ELR (cell line): ENCODE measurements at places on chromosomes 11 and 22.
A peak's percentile ranks its signal among the peaks of the same experiment; 100 is the strongest.

GRCh38 chr11:74726547-74727182, 4.6 kb downstream of the CHRDL2 start:
- DNase-seq, result peak; percentile 71

GRCh38 chr11:126062679-126063506, at the start of gene CDON:
Gene CDON, minus strand, starts transcription at chr11:126062866. Its CDS starts 39,390 bp downstream, at chr11:126023476.
- peak; percentile 92 for DNase-seq

- DNase-seq, result no peak
These were observed 16.1 kb downstream of the COMMD9 start for GRCh38 chr11:36273110-36273509.

GRCh38 chr11:1234054-1234720, 11.3 kb downstream of the MUC5B start:
- DNase-seq, result no peak

DNA sequence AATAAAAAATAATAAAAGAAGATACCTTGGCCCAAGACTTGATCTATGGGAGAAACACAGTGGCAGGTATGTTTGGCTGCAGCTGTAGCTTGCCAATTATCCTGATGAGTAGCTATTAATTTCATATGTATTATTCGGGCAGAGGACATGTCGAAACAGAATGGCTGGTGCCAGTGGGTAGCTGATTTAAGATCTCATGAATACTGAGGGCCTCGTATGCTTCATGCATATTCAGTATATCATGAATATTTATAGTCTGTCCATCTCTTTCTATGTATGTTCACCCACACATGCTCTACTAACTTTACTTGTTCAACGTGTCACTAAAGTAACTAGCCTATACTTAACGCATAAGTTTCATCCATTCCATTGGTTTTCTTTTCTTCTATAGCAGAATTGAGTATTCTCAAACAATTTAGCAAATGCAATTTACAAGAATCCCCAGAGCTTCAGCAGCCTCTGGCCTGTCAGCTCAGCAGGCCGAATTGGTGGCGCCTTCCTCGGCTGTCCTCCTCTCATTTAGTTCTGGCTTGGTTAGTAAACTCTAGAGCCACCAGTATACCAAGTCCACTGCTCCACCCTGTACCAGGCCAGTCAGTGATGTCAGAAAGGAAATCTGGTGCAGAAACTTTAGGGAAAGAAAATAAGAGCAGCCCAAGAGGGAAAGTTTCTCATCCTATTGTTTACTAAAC, 17.9 kb downstream of the ART5 start:
- DNase-seq, result no peak

DNA sequence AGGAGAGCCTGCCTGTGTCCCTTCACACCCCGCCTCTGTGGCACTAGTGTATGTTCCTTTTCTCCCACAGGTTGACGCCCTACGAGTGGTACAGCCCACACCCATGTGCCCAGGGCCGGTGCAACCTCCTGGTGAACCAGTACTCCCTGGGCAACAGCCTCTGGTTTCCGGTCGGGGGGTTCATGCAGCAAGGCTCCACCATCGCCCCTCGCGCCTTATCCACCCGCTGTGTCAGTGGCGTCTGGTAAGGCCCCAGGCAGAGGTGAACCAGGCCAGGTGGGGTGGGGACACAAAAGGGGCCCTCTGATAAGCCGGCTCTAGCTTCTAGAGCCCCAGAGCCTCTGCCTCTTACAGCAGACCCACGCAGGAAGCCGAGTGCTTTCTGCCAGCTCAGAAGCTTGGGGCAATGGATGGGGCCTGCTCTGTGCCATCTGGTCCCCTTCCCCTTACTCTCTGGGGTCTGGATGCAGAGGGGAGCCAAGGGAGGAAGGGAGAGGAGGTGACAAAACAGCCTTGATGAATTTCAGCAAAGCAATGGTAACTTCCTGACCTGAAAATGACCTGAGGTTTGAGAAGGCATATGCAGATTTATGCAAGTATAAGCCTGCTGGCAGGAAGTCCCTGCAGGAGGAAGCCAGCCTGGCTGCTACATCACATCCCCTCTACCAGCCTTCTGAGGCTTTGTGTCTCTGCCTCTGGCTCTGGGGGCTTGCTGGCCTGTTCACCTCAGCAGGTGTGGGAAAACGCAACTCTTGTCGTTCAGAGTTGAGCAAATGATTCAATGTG, 67.0 kb upstream of the TBCEL start:
- no peak for DNase-seq

- peak; percentile 42 for DNase-seq
These were observed 496.0 kb downstream of the MIAT start for GRCh38 chr22:27153386-27153785.

GRCh38 chr11:14443638-14444037, 56.0 kb downstream of the COPB1 start:
- peak; percentile 80 for DNase-seq

GRCh38 chr11:34750692-34751405, 130.0 kb downstream of the EHF start:
- DNase-seq, result no peak

- DNase-seq, result peak; percentile 57
These were observed 66.9 kb downstream of the YAP1 start for GRCh38 chr11:102177126-102177525.

GRCh38 chr11:8766043-8766987, 83.7 kb downstream of the RPL27A start:
- peak; percentile 68 for DNase-seq

GRCh38 chr11:35803115-35803514, 140.5 kb downstream of the TRIM44 start:
- DNase-seq, result no peak

DNA sequence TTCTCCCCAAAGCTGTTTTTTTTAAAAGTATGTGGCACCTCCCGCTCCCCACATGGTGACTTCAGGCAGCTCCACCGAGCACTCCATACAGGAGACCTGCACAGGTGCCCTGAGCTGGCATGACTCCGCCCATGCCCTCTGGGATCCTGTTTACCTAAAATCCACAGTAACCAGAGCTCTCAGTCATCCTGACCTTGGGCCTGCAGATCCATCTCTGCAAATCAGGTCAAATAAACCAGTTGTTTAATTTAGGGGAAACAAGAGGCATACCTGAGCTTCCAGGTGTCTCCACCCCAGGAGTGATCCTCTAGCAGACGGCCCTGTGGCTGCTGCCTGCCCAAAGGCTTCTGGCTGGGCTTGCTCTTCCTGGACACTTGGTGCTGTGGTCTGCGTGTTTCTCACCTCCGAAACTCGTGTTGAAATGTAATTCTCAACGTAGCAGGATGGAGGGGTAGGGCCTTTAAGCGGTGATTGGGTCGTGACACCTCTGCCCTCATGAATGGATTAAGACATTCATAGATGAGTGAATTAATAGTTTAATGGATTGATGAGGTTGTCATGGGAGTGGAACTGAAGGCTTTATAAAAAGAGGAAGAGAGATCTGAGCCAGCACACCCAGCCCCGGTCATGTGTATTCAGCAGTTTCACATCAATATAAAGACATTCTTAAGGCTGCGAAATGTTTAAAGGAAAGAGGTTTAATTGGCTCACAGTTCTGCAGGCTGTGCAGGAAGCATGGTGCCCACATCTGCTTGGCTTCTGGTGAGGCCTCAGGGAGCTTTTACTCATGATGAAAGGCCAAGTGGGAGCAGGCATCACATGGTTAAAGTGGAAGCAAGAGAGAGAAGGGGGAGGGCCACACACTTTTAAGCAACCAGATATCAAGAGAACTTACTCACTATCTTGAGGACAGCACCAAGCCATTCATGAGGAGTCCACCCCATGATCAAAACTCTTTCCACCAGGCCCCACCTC, 34.1 kb downstream of the LINC01488 start:
- no peak for DNase-seq

- DNase-seq, result peak; percentile 47
These were observed 10.4 kb downstream of the PACSIN2 start for GRCh38 chr22:43004362-43005035.

DNA sequence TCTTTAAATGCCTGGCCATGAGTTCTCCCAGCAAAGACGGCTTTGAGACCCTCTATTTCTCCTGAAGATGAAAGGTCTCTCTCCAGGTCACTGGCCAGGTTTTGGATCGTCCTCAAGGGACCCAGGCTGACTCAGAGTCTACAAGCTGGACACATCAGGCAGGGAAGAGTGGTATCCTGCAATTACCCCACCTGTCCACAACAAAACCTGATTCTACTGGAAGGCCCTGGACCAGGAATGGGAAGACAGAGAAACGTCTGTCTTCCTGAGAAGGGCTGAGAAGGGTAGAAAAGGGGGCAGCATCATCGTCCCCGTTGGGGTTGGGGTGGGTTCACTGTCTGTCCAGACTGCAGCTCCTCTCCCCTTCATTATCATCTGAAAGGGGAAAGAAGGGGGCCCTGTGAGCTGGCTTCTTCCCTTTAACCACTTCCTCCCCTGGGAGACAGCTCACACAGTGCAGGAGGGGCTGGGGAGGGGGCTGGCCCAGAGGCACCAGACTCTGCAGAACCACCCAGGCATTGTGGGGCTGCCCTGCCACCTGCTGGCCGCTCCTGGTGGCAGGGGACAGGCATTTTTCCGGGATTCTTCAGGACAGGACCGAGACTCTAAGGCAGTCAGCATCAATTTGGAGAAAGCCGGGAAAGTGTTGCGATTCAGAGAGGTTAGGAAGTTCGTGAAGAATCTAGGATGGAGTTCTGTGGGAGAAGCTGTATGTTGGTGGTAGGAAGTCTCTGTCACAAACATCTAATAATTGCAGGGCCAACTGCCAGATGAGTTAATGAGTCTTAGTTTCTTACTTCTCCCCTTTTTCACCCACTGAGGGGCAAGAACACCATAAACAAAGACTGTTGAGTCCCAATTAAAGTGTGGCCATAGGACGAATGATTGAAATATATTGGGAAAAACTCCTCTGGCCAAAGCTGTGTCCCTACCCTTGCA, 57.6 kb downstream of the SYN3 start:
- peak; percentile 48 for DNase-seq

- DNase-seq, result no peak
These were observed 49.3 kb downstream of the LRFN4 start for GRCh38 chr11:66906061-66906733.

DNA sequence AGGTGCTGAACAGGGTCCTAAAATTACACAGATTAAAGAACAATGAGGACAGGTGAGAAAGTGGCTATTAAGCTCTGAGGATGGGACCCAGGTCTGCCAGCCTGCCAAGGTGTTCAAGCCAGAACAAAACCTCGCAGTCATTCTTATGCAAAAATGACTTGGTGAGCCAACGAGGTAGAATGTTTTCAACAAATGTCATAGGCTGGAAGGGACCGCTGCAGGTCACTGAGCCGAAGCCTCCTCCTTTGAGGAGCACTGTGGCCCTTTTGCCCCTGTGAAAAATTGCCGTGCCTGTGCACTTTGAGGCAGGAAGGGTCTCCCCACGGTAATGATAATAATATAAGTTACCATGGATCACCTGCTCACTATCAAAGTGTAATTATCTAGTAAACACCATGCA, 216.2 kb downstream of the DSCAML1 start:
- no peak for DNase-seq

DNA sequence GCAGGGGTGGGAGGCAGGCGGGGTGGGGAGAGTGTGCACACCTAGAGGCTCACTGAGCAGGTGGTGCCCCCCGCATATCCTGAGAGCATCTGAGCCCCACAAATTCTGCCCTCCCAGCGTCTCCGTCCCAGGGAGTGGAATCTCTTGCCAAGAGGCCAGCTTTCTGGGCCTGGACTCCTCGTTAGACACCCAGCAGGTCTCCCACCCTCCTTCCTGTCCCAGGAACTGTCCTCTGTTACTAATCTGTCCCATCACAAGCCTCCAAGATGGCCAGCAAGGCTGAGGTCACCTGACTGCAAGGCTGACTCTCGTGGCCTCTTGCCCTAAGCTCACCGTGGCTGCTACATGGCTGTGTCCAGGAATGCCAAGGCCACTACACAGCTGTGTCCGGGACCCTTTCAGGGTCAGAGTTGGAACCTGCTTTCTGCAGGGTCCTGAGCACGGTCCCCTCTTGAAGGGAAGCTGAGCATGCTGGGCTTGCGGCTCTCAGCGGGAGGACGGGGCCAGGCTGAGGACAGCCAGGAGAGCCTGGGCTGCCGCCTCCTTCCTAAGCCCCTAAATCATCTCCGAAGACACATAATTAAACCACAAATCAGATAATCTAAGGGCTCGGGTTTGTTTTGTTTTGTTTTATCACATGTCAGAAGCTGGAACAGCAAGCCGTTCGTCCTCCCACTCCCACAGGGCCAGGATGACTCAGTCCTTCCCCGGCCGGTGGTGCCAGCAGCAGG, 1327.3 kb downstream of the TBC1D22A start:
- no peak for DNase-seq

DNA sequence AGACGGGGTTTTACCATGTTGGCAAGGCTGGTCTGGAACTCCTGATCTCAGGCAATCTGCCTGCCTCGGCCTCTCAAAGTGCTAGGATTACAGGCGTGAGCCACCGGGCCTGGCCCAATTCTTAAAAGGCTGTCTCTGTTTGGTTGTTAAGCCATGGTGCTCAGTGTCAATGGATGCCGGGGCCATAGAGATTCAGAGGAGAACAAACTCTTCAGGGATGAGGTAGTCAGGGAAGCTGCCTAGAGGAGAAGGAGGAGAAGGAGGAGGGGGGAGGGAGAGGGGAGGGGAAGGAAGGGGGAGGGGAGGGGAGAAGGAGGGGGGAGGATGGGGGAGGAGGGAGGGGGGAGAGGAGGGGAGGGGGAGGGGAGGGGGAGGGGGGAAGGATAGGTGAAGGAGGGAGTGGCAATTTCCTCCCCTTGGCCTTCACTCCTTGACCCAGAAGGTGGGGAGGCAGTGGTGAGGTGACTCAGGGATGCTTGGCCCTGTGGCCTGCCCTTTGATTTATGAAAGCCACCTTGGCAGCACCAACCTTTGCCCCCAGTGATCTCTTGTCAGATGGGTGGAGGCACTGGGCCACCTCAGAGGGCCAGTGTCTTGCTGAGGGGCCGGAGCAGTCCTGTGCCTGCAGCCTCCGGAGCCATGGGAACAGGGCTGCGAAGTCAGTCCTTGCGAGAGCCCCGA, at the start of gene C11orf86:
Gene C11orf86, plus strand, starts transcription at position 581 of the 681 bp plus-strand sequence. Its CDS starts 59 bp downstream, at position 640.
- DNase-seq, result no peak

GRCh38 chr22:26401726-26402125, 27.3 kb upstream of the ASPHD2 start:
- peak; percentile 21 for DNase-seq

GRCh38 chr11:62909107-62909894, 11.9 kb downstream of the CHRM1 start:
- peak; percentile 85 for DNase-seq

GRCh38 chr11:35717043-35717442, 54.5 kb downstream of the TRIM44 start:
- DNase-seq, result peak; percentile 25

DNA sequence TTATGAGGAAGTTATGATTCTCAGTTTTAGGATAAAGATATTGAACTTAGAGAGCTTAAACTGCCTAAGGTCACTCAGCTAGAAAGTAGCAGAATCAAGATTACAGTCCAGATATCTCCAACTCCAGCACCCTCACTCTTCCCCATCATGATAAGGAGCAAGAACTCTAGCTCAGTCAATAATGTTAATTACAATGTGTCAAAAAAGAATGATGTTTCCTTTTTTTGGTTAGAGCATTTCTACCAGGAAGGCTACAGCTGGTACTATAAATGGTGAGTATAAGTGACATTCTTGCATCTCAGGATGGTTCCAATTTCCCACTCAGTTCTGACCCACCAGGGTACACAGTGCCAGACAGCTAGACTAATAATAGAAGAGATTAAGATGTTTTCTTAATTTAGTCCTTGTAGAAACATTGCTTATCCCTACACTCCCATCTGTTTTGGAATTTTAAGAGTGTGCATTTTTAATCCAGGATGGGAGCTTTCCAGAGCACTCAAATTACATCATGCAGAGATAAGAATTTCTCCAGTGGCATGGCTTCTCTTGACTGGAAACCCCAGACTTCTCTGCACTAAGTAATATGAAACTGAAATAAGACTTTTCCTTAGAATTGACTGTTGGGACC, 21.6 kb upstream of the BBOX1 start:
- DNase-seq, result no peak
